ENCODE measurements at places on chromosomes 4 and X.

DNA sequence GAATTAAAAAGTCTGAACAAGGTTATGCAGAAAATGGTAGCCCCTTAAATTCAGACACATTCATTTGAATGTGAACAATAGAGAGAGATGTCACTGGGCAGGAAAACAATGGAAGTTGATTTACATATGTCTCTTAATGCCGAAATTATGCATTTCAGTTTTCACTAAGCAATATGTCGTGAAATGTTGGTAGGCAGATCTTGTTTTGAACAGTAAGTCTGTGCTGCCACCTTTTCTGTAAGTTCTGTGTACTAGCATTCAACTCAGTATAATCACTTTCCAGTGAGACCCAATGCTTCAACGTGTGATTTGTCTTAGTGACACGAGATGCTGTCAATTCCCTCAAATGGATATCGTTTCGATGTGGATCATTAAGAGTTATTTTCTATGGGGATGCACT is 222.7 kb upstream of the VCX3A start:
- DNase-seq = no peak

GRCh38 chr4:153733751-153734448 is 25.9 kb downstream of the RNF175 start:
- DNase-seq = no peak

DNA sequence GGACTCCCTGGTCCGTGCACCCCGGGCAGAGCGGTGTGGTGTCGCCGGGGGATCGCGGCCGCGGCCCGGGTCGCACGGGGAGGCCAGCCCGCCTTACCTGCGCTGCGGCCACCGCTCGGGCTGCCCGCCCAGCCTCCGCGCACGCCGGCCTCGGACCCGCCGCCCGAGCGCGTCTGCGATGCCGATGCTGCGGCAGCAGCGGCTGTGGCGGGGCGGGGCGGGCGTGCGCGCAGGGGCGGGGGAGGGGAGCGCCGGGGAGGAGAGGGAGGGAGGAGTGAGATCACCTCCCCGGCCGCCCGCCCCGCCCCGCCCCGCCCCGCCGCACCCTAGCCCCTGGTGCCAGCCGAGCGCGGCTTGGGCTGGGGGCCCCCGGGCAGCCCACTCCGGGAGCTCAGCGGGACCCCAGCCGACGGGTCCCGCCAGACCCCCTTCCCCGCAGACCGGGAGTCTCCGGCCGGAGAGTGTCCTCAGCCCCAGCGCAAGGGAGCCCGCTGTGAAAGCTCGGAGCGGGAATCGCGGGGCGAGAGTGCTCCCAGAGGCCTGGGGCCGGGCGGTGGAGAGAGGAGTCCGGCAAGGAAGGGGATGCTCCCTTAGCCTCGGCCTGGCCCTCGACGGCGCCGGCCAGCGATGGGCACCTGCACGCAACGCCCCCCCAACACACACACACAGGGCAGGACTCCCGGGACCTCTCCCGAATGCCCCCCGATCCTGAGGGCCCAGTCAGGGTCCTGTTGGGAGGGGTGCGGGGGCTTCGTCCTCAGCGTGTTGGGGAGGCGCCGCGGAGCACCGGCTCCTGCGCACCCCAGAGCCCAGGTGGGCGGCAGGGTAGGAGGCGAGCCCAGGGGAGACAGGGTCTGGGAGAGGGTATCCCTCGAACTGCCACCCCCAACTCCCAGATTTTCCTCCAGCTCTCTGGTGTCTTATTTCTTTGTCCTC is at the start of gene L1CAM:
TSS of gene L1CAM (minus strand) at position 206 of the 936 bp plus-strand sequence. CDS start 10,337 bp downstream, outside the sequence.
- DNase-seq = no peak

- no peak for DNase-seq
Observed at GRCh38 chrX:133913009-133913408, 72.4 kb downstream of the GPC3 start.

GRCh38 chr4:150389896-150390530 is 191.9 kb upstream of the MAB21L2 start:
- DNase-seq = no peak

Data from substantia nigra (tissue), 51 donors.